AG08396 (cell line): ENCODE measurements at places on chromosomes 2 and 18.

DNA sequence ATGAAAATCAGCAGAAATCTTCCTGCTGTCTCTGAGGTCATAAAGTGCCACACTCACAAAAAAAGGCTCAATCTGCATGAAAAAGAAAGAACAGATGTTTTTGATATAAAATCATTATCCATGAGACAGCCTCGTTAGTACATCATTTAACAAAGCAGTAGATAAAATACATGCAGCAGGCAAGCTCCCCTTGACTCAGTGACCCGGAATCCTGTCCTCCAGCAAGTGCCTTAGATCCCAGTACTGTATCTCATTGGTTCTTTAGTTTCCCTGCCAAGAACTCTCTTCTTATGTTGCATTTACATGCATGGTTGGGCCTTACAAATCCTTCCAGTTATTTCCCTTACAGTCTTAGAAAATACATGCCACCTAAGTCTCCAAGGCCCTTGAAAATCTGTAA lies 148.9 kb upstream of the CCDC195 start:
- no peak for DNase-seq

- DNase-seq: no peak
Measured at GRCh38 chr2:70822843-70823242, 2.4 kb upstream of the CLEC4F start.

GRCh38 chr2:202149155-202149762 lies 76.2 kb downstream of the KIAA2012 start:
- no peak for DNase-seq

DNA sequence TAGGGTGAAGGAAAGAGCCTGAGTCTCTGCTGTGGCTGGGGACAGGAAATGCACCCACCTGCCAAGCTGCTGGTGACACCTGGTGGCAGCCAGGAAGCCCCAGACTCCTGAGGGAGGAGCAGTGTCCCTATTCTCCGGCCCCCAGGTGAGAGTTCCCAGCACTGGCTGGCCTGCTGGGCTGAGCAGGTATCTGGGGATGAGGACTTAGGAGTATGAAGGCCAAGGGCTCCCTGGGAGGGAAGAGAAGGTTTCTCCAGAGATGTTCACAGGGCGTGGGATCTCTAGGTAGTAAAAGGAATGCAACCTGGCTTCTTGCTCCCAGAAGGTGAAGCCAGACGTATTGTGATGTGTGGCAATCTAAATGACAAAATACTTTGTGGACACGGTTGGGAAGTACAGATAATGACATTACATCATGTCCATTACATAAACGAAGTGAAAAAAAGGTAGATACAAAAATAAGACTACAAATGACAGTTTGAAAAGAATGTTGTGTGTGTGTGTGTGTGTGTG lies 75.8 kb upstream of the SLC1A4 start:
- DNase-seq: no peak

DNA sequence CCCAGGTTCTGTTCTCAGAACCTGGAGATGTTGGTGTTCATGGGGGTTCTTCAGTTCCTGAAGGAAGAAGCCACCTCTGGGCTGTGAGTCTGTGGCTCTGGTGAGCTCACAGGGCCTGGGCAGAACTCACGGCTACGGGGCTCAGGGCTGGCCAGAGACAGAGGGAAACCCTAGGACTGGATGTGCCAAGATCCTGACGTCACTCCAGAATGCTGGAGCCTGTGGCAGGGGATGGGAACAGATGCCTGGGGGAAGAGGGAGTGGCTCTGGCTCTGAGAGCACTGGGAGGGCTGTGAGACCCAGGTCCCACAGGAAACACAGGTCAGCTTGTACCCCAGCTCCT lies at the start of gene OTOF:
TSS of gene OTOF (minus strand) at position 214 of the 343 bp plus-strand sequence.
- peak; percentile 85 for DNase-seq

DNA sequence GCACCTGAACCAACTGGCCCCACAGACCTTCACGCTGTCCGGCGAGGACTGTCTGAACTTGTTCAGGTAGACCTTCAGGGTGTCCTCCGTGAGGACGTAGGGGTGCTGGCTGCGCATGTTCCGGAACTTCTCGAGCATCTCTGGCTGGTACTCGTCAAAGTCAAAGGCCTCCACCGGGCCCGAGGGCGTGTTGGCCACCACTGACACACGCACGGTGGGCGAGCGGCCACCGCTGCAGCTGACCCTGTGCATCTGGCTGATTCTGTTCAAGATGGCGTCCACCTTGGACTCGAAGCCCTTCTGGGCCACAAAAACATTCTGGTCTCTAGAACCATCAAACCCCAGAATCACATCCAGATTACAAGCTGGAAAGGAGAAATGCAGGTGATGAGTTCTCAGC lies 48.3 kb downstream of the COL6A3 start:
- no peak for DNase-seq

GRCh38 chr2:109166811-109167210 lies 37.8 kb downstream of the SH3RF3 start:
- no peak for DNase-seq

GRCh38 chr2:71510196-71510807 lies 56.9 kb downstream of the DYSF start:
- peak; percentile 81 for DNase-seq

GRCh38 chr2:231452799-231453508 lies 11.3 kb downstream of the NCL start:
- no peak for DNase-seq

DNA sequence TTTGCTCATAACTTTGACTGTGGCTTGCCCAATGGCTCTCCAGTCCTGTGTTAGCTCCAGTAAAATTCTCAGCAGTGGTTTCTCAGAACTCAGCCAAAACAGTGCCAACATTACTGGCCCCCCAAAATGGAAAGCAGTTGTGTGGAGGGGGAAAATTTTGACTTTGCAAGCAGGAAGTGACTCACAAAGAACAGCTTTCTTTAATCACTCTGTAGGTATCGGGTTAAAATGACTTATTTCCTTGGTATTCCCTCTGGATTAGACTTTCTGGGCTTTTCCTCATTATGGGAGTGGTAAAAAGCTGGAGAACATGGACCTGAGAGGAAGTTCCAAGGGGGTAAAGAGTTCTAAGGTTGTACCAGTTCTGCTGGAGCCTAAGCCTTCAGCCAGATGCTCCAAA lies 175.7 kb upstream of the RND3 start:
- DNase-seq: peak; percentile 53

DNA sequence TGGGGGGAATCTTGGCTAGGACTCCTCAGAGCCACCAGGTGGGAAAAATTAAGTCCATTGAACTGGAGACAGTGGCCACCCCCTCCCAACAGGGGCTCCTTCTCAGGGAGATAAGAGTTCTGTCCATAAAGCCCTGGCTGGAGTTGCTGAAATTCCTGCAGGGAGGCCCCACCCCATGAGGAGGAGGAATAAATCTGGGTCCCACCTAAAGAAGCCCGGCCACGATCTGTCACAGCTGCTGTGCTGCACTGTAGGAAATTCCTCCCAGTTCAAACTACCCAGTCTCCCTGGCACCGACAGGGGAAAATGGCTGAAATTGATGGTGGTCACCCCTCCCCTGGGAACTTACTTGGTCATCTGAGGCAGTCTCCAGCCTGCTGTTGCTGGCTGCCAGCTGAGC lies 215.0 kb downstream of the THSD7B start:
- no peak for DNase-seq

DNA sequence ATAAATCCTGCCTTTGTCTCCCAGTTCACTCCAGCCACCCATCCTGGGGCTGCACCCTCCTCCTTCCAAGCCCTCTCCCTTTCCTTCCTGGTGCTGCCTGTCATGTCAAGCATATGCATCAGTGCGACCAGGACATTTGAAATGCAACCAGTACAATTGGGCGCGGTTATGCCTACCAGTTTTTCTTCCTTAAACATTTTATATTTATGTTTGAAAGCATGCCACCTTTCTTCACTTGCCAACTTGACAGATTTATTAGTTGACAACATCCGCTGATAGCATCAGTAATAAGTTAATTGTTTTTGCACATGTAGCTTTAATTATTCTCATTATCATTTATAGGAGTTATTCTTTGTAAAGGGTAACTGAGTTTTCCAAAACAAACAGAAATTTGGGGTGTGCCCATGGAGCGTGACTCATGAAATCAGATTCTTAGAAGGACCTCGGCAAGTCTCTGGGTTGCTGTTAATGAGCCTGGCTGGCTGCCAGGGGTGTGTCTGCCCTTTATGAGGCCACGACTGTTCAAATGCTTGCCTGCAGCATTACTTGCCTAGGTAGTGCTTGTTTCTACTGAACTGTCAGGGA lies 32.8 kb upstream of the IL1B start:
- no peak for DNase-seq

DNA sequence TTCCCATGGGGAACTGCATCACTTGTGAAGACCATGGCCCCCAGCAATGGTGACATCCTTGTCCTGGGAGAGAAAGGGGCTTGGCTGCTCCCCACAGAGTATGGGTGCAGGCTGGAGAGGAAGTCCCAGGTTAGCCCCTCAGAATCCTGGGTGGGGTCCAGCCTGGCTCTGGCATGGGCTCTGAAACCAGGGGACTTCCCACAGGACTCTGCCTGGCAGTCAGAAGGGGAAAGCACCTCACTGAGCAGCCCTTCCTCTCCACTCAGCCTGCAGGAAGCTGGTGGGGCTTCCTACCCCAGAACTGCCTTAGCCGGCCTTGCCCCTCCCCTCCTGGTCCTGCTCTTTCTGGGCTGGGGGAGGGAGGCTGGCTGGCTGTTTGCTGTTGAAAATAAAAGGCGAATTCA lies 3.7 kb downstream of the NEURL3 start:
- no peak for DNase-seq

DNA sequence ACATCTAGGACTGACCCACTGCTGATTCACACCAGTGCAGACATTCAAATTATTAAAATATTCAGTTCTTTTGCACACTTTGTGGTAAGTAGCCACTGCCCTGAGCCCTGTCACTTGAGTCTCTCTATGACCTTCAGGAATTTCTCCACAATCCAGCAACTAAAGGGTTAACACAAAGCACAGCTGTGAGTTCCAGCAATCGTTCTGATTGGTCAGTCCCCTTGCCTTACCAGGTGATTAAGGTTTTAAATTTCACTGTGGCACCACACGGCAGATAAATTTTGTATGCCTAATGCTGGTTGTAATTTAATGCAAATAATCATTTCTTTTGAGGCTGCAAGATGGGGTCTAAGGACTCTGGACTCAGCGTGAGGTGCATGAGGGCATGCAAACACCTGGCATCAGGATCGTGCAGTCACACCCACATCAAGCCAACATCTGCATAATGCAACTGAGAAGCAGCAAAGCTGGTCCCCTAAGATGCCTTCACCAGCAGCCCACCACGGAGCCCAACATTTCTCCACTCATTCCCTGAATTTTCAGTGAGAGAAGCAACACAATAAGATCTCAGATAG lies 36.6 kb downstream of the SLC14A1 start:
- no peak for DNase-seq

GRCh38 chr2:24576617-24577016 lies 85.6 kb downstream of the NCOA1 start:
- no peak for DNase-seq
